ENCODE measurements at places on chromosomes 4 and X. TPM values are rescaled to one million over a fixed set of nuclear protein-coding genes. Genes with fewer than 3 reads are reported as not detected.

GRCh38 chr4:7964890-7965662 is 25.4 kb upstream of the AFAP1 start:
- no peak for DNase-seq

- DNase-seq, result no peak
Measured at GRCh38 chr4:22625311-22625710, 67.4 kb upstream of the GBA3 start.

- DNase-seq, result no peak
Measured at GRCh38 chr4:15648600-15648999, 6.6 kb downstream of the FBXL5 start.

- no peak for DNase-seq
Measured at GRCh38 chr4:160406263-160406825, 1303.5 kb downstream of the RAPGEF2 start.

DNA sequence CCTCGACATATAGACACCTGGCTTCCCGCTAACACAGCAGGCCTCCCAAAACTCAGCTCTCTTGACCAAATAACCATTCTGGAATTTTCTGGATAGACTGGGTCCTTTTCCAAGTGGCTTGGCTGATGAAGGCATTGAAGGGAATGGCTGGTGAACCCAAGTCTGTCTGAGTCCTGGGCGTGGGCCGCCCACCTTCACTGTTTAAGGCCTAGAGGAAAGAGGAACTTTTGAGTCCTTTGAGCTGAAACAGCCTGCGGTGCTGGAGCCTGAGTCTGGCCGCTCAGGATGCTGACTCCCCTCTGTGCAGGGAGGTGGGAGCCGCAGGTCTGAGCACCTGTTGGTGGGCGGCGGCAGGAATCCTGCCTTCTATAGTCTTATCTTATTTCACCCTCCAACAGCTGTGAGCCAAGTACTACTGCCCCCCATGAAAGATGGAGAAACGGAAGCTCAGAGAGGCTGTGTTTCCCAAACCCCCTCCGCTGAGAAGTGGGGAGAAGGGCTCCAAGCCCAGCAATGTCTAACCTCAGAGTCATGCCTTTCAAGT is 23.4 kb downstream of the ACOX3 start:
- DNase-seq, result no peak

DNA sequence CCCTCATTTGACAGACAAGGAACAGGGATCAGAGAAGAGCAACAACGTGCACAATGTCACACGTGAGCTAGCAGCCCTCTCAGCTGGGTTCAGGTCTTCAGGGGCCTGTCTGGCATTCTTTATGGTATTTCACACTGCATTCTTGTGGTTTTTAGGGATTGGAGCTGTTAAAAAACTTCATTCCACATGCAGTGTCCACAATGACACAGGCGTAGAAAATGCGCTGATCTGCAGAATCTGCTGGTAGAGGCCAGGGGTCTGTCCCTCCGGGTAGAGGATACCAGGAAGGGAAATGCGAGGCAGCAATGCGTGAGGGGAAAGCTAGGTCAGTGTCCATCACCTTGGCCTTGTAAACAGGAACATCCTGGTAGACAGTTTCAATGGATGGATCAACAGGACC is 36.6 kb downstream of the MAP7D3 start:
- DNase-seq, result no peak

- no peak for DNase-seq
Measured at GRCh38 chr4:109114501-109114900, 188.0 kb downstream of the COL25A1 start.

DNA sequence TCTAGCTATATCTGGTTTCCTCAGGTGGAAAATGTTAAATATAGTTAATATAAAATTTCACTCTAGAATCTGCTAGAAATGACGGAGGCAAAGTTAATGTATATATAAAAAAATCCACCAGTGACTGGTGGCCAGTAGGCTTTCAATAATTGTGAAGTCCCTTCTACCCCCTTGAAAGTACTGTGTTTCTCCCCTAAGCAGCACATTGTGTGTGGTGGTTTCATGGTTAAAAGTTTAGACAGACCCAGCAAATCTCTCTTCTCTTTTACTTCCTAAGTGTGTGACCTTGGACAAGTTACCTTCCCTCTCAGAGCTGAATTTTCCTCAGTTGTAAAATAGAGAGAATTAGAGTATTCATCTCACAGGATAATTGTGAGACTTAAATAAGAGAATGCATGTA is 600 bp upstream of the HEPH start:
- DNase-seq, result no peak

Gene FREM3
- total RNA-seq, result 0.38 TPM

Gene TMPRSS11D
- total RNA-seq, result not detected

Gene TNIP3
- 0.95 TPM for total RNA-seq

Gene UGT2B7
- not detected for total RNA-seq

Gene SLC4A4
- 18.8 TPM for total RNA-seq
